H7 (cell line): ENCODE measurements at places on chromosomes 7 and 10. TPM values are rescaled to one million over a fixed set of nuclear protein-coding genes. Genes with fewer than 3 reads are reported as not detected.

Gene RBM48
- total RNA-seq = 4.4 and 10.7 TPM in 2 replicates

Gene FAM131B
- 11.9 and 16.9 TPM in 2 replicates for total RNA-seq

Gene SPACDR
- total RNA-seq = 0.11 and 1.1 TPM in 2 replicates

Gene FAM25A
- not detected in 2 replicates for total RNA-seq

Gene IDI2
- not detected in 2 replicates for total RNA-seq

Gene CALCR
- 1.4 and 4.0 TPM in 2 replicates for total RNA-seq

Gene MKI67
- 17.1 and 34.4 TPM in 2 replicates for total RNA-seq

Gene HYAL4
- 0.11 TPM in 1 of 2 replicates, not detected in the other for total RNA-seq

Gene PON1
- total RNA-seq = not detected in 2 replicates

Gene RPEL1
- not detected in 2 replicates for total RNA-seq

Gene TMEM26
- 0.04 TPM in 1 of 2 replicates, not detected in the other for total RNA-seq

Gene GPR141
- total RNA-seq = not detected in 2 replicates

Gene CLDN4
- total RNA-seq = 2.0 and 2.1 TPM in 2 replicates

Gene DUSP5
- 24.9 and 25.1 TPM in 2 replicates for total RNA-seq

Gene MSMB
- 0.89 TPM in 1 of 2 replicates, not detected in the other for total RNA-seq

Gene CADPS2
- 5.9 and 6.9 TPM in 2 replicates for total RNA-seq

Gene IRF5
- total RNA-seq = 0.48 and 0.62 TPM in 2 replicates

Gene TNS3
- 28.9 and 31.3 TPM in 2 replicates for total RNA-seq

Gene ACSL5
- 0.17 TPM in 1 of 2 replicates, not detected in the other for total RNA-seq

Gene CRHR2
- not detected in 2 replicates for total RNA-seq

Gene NKX1-2
- total RNA-seq = 57.8 and 65.1 TPM in 2 replicates

Gene TUBB8
- total RNA-seq = 2.5 and 9.2 TPM in 2 replicates

Gene ANXA8L1
- not detected in 2 replicates for total RNA-seq

Gene SPDYE2
- total RNA-seq = not detected in 2 replicates

Gene NUDCD3
- 68.1 and 79.4 TPM in 2 replicates for total RNA-seq

Gene MINPP1
- 23.7 and 26.2 TPM in 2 replicates for total RNA-seq

Gene ANKRD61
- 0.18 and 0.31 TPM in 2 replicates for total RNA-seq

Gene PTPN20
- total RNA-seq = not detected in 2 replicates

Gene CYP51A1
- total RNA-seq = 99.5 and 110 TPM in 2 replicates

Gene SERPINE1
- 3.4 and 3.6 TPM in 2 replicates for total RNA-seq

Gene EBF3
- 0.76 and 1.4 TPM in 2 replicates for total RNA-seq

Gene LBX1
- total RNA-seq = not detected in 2 replicates

Gene HTRA1
- 11.5 and 14.5 TPM in 2 replicates for total RNA-seq
